ENCODE measurements at places on chromosomes 5 and 9.

GRCh38 chr5:34524123-34524522 lies 132.0 kb upstream of the RAI14 start:
- DNase-seq: peak; percentile 91

DNA sequence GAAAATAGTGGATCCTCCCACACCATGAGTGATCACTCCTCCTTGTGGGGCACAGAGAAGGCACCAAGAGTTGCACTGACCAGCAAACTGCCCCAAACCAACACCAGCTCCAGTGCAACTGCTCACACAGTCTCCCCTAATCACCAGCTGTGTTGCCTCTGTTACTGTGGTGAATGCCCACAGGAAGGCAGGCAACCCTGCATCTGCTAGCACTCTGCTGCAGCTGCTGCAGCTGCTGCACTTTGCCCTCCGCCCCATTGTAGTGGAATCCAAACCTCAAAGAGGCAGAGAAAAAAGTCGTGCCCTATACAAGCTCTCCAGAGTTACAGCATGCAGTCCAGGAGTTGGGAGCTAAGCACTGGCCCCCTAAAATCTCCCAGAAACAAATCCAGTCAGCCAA lies 339.6 kb downstream of the TRIM36 start:
- DNase-seq: no peak

- DNase-seq: no peak
Measured at GRCh38 chr5:169744336-169744735, 107.3 kb downstream of the DOCK2 start.

DNA sequence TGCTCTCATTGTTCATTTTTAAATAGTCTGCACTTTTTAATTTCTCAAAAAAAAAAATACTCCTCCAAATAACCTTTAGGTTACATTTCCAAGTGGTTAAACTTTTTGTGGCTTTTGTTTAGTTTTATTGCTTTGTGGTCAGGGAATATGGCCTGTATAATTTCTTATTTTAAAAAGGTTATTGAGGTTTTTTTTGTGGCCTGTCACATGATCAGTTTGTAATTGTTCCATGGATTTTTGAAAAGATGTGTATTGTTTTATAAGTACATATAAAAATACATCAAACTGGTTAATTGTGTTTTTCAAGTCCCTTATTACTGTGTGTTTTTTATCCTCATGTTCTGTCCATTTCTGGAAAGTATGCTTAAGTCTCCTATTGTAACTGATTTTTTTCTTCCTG lies 64.0 kb downstream of the ZNF618 start:
- DNase-seq: no peak

- peak; percentile 53 for DNase-seq
Measured at GRCh38 chr9:108844391-108844790, 11.4 kb downstream of the ACTL7B start.

DNA sequence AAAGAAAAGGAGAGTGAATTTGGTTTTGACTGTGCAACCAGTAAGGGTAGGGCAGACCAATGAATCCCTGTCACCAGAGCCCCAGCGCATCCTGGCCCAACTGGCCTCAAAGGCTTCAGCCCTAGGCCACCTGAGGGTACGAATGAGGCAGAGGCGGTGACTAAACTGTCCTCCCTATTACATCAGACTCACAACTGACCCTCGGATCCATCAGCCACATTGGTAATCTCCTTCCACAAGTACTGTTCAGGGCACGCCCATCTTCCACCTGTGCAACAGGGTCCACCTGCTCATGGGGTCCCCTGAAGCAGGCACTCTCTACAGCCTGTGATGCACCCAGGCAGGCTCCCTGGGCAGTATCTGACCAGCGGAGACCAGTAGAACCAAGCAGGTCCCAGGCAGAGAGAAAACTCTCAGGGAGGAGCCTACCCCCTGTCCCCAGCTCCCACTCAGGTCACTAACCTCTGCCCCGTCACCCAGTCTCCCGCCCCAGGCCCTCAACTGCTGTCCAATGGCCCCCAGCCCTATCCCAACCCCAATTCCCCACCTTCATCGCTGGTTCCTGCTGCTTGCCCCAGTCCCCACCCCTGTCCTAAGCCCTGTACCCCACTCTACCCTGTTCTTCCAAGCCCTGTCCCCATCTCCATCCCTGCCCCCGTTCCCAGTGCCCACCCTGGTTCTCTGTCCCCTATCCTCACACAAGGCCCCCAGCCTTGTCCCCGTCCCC lies 904 bp downstream of the EDF1 start:
- DNase-seq: no peak

GRCh38 chr9:128152133-128153059 lies 3.1 kb downstream of the LCN2 start:
- DNase-seq: no peak

- DNase-seq: peak; percentile 12
Measured at GRCh38 chr9:78074385-78075291, 43.0 kb upstream of the GNAQ start.

DNA sequence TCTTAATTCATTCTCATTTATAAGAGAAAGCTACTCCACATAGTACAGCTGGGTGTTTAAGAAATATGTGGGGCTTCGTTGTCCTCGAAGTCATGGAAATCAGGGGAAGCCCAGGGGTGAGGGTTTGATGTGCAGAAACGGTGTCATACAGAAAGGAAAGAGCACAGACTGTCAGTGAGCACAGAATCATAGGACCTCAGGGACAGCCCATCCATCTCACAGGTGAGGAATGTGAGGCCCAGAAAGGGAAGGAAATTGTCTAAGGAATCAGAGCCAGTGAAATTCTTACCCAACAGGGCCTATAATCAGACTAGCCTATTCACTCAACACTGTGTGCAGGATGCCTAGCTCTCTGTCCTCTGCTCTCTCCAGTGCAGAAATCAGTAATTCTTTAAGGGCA lies 535.6 kb downstream of the SPOCK1 start:
- DNase-seq: no peak

DNA sequence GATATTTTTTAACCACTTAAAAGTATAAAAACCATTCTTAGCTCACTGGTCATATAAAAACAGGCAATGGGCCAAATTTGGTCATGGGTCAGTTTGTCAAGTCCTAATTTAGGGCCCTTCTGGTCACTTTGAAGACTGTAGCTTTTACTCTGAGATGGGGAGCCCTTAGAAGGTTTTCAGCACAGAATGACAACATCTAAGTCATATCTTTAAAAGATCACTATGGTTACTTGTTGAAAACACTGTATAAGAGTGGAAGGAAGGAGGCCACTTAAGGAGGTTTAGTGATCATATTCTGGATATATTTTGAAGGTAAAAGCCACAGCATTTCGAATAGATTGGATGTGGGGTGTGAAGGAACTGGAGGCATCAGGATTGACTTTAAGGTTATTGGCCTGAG lies 76.7 kb downstream of the STRBP start:
- DNase-seq: no peak

GRCh38 chr9:88006511-88007290 lies 32.4 kb upstream of the CDK20 start:
- DNase-seq: no peak

DNA sequence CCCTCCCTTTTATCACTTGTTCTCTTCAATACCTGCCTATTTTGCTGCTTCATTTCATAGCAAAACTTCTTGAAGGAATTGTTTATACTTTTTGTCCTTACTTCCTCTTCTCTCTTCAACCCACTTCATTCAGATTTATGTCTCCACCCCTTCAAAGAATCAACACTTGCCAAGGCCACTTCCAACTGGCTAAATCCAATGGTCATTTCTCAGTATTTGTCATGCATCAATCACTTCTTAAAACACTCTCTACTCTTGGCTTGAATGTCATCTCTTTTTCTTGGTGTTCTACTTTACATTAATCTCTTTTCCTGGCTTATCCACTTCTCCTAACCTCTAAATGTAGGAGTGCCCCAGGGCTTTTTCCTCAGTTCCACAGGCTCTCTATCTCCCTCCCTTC lies 8.3 kb upstream of the FCHO2 start:
- no peak for DNase-seq

DNA sequence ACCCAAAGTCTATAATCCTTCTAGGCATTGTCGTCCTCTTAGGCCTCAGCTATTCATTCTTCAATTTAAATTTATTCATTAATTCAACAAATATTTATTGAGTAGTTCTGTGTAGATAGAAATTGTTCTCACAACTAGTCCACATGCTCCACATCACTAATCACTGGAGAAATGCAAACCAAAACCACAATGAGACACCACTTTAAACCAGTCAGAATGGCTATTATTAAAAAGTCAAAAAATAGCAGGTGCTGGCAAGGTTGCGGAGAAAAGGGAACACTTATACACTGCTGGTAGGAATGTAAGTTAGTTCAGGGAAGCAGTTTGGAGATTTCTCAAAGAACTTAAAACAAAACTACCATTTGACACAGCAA lies 51.1 kb upstream of the TNFSF15 start:
- DNase-seq: peak; percentile 34

DNA sequence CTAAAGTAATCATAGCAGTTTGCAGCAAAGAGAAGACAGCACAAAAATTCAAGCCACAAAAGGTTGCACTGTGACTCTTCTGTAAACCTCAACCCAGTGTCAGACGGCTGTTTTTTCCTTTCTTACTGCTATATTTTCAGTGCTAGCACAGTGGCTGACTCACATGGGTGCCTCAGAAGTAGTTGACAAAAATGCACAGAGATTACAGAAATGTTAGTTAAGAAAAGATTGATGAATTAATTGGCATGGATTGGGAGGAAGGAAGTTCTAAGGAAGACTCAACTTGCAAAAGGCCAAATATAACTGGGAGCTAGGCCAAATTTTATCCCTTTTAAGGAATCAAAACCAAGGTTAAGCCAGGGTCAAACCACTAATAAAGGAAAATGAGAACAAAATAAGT lies 43.7 kb upstream of the ITGA1 start:
- DNase-seq: peak; percentile 47

- DNase-seq: peak; percentile 85
Measured at GRCh38 chr5:60541980-60542379, 158.0 kb downstream of the DEPDC1B start.

- no peak for DNase-seq
Measured at GRCh38 chr9:104769655-104770054, 5.7 kb downstream of the NIPSNAP3B start.

- no peak for DNase-seq
Measured at GRCh38 chr5:88693071-88693932, 189.7 kb downstream of the MEF2C start.

GRCh38 chr9:97557606-97558095 lies 56.2 kb downstream of the TMOD1 start:
- DNase-seq: no peak

- DNase-seq: no peak
Measured at GRCh38 chr9:108834959-108835665, 20.7 kb downstream of the ACTL7B start.

DNA sequence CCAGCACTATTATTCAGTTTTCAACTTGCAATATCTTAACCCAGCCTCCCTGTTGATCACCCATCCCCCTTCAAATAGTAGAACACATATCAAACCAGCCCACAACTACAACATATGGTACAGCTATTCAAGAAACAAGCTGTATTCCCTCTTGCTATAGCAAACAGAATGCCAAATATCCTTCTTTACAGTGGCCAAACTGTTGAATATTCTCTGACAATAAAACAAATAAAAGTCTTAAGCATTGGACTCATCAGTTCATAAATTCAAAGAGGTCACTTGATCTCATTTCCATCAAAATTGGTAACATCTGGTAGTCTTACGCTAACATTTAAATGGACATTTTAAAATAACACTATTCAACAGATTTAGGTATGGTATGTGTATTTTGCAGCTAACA lies 350.8 kb downstream of the EFNA5 start:
- DNase-seq: no peak

DNA sequence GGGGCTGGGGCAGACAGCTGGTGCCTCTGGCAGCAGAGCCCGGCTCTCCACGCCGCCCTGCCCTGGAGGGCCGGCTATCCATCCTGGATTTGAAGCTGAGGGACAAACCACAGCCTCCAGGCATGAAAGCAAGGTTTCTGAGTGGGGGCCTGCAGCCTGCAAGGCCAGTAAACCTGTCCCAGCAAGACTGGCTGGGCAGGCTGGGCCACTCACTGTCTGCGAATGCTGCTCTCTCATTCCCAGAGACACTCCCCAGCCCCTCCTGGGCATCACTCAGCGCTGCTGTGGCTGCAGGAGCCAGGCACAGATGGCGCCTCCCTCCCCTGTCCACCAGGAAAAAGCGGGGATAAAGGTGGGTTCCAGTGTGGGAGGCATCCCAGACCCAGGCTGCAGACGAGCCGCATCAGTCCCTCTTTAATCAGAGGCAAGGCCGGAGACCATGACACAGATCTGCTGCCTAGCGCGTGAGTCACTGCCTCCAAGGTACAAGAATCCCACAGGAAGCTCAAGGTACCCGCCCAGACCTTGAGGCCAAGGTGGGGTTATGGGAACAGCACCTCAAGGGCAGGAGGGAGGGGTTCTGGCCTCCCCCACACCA lies 118.0 kb downstream of the VAV2 start:
- peak; percentile 36 for DNase-seq

DNA sequence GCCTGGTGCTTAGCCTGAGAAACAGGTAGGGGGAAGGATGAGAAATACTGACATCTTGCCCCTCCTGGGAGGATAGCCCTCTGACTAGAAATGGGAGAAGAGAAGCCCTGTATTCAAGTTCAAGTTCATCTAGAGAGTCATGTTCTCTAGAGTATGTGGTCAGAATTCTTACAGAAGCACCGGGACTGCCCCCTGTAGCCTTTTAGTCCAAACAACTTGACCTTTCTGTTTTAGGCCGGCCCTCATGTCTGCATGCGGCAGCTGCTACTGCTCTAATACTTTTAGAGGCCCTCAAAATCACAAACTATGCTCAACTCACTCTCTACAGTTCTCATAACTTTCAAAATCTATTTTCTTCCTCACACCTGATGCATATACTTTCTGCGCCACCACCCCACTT lies 47.7 kb downstream of the PHAX start:
- no peak for DNase-seq

- peak; percentile 75 for DNase-seq
Measured at GRCh38 chr9:109945573-109945972, 165.6 kb downstream of the PALM2AKAP2 start.

- no peak for DNase-seq
Measured at GRCh38 chr9:33297432-33297831, 7.1 kb downstream of the NFX1 start.

- peak; percentile 5 for DNase-seq
Measured at GRCh38 chr9:114779352-114779845, 26.4 kb downstream of the TNFSF15 start.

DNA sequence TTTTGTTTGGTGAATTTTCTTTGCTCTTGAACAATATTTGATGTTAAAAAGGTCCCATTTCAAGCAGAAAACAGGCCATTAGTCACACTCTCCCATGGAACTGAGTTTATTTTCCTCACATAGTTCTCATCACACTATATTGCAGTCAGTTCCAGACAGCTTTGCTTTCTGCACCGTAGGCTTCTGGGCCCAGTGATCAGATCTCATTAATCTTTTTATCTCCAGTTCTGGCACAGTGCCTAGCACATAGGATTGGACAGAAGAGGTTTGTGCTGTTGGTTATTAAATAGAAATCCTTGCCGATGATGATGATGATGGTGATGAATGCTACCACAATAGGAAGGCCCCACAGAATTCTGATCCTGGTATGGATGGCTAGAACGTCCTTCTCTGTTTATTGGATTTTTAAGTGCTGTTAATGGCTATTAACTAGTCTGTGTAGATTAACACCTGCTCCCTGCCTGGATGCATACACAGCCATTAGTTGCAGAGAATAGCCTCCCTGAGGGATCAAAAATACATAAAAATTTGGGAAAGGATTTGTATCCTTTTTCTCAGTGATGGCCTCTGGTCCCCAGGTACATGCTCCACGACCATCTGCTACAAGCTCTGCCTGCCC lies 52.0 kb upstream of the NTRK2 start:
- DNase-seq: no peak
